ENCODE measurements at places on chromosomes 7 and 10.

DNA sequence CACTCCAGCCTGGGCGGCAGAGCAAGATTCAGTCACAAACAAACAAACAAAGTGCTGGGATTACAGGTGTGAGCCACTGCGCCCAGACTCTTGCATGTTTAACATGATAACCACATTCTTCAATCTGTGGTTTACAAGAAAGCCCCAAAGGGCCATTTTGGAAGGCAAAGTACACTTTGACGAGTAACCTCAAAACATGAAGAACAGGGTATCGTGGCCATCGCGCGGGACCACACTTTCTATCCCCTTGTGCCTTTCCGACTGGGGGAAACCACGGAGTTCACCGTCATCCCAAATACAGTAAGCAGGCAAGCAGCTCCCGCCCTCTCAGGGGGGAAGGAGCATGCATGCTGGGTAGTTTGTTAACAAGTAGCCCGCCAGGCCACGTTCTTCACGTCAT, 125.2 kb downstream of the RNF216 start:
- no peak for DNase-seq

GRCh38 chr7:87128861-87129267, 23.4 kb upstream of the DMTF1 start:
- no peak for DNase-seq

DNA sequence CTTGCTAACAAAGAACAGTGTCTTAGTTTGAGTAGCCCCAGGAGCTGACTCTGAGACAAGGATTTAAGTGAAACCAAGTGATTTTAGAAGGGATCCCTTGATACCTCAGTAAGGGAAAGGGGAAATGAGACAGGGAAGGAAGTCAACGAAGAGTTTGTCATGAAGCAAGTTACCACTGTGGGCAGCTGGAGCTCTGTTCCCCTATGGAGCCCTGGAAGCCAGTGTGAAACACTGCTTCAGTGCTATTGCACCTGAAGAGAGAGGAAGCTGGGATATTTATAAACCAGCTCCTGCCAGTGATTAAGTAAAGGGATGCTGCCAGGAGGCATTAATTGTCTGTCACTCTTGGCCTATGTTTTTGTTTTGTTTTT, 58.9 kb upstream of the WAPL start:
- DNase-seq, result no peak

- no peak for DNase-seq
These were observed 6.8 kb upstream of the TAS2R60 start for GRCh38 chr7:143436325-143436946.

DNA sequence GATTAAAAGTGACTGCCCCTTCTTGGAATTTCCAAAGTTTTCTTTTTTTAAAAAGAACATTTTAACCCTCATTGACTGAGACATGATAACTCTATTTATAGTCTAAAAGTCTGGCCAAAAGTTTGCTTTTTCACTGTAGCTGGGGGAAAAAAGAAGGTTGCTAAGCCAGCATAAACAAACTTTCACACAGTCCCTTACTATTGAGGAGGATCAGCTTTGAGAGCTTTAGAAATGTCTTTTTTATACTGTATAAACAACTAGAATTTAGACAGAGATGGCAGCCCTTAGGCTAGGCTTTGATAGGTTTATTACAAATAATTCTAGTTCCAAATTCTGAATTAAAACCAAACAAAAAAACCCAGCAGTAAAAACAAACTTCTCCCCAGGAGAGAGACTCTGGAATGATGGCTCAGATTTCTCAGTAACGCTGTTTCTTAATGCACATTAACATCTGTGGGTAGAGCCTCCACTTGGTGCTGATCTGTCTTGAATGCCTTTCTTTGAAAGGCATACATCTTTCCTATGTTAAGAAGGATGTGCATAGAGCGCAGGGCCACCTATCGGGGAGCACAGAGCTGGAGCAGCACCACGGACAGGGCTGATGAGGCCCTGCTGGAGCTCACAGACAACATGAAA, 100.9 kb upstream of the PDLIM1 start:
- DNase-seq, result no peak

DNA sequence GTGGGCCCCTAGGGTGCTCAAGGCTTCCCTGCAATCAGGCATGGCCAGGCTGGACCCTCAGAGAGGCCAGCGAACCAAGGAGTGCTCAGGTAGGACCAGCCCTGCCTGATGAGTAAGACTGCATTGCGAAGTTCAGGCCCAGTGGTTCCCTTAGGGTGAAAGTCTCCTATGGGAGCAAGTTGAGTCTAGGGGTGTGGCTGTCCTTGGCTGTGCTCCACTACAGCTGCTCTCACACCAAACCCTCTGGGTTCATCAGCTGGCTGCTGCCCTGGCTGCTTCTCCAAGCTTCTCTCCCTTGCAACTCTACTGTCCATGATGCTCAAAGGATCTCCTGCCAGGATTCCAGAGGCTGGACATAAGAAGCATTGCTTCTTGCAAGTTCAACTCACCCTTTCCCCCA, 18.7 kb downstream of the FAM25A start:
- no peak for DNase-seq

DNA sequence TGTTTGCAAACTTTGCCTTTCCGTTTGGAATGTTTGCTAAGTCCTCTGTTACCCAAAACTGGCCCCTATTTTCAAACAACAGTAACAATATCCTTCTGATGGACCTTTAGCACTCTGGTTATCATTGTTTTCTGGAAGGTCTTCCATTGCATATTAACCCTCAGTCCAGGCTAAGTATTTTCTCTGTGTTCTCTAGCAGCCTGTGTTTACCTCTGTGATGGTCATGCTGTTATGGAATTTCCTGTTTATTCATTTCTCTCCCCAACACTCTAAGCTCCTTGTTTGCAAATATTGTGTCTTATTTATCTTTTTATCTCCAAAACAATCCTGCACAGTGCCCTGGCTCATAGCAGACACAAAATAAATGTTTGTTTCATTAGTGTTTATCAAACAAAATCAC, 560.3 kb downstream of the ATRNL1 start:
- no peak for DNase-seq

- no peak for DNase-seq
These were observed 41.9 kb downstream of the CDK1 start for GRCh38 chr10:60820093-60820754.

GRCh38 chr10:71300555-71301370, 18.3 kb upstream of the SLC29A3 start:
- DNase-seq, result no peak

DNA sequence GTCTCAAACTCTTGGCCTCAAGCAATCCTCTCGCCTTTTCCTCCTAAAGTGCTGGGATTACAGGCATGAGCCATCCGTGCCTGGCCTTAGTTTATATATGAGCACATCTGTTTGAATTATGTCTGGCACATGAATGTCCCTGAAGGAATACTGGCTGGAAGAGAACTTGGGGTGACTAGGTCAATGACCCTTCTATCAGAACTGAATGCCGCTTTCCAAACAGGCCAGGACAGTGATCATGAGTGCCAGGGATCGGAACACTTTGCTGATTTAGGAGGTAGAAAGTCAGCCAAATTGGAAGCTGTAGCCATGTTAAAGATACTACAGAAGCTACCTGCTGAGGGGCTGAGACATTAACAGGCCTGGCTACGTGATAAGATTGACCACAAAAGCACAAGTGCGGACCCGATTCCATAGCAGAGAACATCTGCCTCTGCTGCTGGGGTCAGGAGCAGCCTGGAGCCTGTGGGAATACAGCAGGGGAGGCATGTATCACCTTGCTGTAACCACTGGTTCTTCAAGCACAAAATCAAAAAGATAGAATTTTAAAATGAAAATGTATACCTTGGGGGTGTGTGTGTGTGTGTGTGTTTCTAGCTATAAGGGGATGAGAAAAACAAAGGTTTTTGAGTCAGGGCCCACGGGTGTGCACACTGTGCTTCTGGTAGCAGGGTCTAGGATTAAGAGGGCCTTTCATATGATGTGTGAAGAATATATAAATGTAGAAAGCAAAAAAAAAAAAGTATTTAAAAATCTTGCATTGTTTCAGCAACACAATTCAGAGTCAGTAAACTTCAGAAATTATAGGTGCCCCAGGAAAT, 293.7 kb downstream of the BBS9 start:
- no peak for DNase-seq
